ENCODE measurements at places on chromosomes 11 and 22.

- DNase-seq = no peak
Measured at GRCh38 chr11:39037611-39038010, 2421.8 kb downstream of the LRRC4C start.

GRCh38 chr22:46066691-46067090 lies 83.6 kb upstream of the PPARA start:
- DNase-seq = no peak

DNA sequence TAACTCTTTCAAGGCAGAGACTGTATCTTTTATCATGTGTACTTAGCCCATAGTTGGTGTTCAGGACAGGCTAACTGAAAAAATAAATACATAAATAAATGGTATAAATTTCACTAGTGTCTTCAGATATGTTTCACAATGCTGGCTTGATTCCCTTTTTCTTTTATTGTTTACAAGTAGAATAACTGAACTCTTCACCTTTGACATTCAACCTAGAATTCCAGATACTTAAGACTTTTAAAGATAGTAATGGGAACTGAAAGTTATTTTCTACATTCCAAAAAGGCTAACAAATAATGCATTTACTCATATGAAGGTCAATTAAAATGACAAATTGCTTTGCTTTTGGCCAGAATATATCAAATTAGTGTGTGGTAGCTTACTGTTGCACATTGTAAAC lies 411.3 kb upstream of the TENM4 start:
- no peak for DNase-seq

DNA sequence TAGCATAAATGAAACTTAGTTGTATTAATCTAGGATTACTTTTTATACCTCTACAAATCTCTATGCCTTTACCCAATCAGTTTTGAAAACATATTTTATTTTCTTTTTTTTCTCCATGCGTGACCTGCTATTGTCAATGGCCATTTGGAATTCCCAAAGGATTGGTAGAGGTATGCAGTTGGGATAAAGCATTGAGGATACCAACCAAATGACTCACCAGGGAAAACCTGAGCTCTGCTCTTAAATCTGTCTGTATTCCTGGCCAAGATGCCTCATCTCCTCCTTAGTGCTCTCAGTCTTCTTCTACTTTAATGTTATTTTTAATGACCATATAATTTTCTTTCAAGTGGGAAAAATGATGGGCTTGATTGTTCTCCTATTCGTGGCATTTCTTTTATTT lies 61.9 kb downstream of the EHF start:
- DNase-seq = peak; percentile 47

DNA sequence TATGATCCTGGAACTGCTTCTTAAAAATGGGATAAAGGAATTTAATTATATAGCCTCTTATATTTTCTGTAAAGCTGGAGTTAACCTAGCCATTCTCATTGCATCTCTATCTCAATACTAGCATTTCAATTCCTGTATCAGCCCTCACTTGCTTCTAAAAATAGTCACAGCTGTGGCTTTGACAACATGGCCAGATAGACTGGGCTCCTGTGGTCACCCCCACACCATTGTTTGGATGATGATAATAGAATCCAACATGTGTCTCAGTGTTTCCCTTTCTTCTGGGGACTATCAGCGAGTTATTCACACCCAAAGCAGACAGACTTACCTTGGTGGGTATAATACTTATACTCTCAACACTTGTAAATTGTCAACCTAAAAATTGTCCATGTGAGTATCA lies 6.9 kb downstream of the VWA5A start:
- no peak for DNase-seq

- DNase-seq = no peak
Measured at GRCh38 chr11:78214331-78215194, 25.8 kb downstream of the USP35 start.

DNA sequence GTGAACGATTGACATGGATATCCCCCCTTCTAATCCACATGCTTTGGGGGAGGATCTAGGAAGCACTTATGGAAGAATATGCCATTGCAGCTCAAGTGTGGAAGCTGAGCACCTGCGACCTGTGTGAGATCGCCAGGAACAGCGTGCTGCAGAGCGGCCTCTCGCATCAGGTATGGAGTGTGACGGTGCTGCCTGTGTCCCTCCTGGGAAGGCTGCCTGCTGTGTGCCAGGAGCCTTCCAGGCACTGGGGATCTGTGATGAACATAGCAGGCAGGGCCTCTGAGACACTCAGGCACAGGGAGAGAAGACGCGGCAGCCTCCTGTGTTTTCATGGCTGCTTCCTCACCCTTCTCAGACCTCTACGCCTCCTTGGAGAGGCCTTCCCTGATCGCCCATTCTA lies 36.5 kb downstream of the RNF141 start:
- no peak for DNase-seq

- peak; percentile 77 for DNase-seq
Measured at GRCh38 chr22:43126501-43127165, 16.1 kb downstream of the BIK start.

DNA sequence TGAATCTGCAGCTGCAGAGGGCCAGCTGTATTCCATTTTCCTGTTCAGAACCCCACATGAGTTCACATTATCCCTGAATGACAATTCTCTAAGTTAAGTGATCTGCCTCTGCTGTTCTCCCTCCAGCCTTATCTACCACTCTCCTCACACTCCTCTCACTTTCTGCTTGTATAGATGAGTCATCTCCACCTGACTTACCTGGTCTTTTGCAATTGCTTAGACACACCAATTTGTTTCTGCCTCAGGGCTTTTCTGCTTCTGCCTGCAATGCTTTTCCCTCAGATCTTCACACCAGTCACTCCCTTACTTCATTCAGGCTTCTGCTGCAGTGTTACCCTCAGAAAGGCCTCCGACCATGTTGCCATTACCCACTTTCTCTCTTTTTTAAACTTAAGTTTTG lies 118.1 kb downstream of the ATM start:
- no peak for DNase-seq

DNA sequence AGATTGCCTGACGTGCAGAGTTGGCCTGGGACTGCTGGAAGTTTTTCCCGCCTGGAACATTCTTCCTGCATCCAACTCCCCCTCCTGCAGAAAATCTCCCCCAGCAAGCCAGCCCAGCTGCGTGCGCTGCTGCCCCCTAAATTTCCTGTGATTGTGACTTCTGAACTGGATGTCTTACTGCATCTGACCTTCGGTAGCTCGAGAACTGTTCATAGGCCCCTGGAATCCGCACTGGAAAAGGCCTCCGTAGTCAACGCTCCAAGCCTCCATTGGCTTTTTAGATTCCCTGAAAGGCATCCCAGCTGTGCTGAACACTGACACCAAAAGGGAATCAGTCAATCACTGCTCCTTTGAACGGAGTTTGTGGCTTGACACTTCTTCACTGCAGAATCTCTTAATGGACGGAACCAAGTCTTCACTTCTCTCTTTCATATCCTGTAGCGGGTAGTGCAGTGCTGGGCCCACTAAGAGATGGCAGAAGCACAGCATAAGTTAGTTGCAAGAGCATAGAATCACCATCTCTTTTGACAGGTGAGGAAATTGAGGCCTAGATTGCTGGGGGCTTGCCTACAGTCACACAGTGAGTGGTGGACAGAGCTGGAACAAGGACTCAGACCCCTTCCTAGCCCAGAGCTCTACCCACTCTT lies 14.2 kb upstream of the RASD2 start:
- DNase-seq = no peak

DNA sequence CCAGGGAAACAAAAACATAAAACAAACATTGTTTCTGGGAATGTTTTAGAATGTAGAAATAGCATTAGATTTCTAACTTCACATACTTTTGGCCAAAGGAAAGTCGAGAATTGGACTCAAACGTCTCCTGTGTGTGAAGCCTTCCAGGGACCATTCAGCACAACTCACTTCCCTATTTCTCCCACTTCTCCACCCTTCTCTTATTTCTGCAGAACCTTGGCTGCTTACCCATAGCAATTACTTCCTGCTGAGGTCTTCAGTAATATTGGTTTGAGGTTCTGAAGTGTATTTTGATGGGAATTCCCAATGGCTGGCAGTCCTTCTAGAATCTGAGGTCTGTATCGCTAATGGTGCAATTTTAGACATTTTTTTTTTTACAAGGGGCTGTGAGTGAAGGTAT lies 158.3 kb upstream of the SNX19 start:
- DNase-seq = no peak

DNA sequence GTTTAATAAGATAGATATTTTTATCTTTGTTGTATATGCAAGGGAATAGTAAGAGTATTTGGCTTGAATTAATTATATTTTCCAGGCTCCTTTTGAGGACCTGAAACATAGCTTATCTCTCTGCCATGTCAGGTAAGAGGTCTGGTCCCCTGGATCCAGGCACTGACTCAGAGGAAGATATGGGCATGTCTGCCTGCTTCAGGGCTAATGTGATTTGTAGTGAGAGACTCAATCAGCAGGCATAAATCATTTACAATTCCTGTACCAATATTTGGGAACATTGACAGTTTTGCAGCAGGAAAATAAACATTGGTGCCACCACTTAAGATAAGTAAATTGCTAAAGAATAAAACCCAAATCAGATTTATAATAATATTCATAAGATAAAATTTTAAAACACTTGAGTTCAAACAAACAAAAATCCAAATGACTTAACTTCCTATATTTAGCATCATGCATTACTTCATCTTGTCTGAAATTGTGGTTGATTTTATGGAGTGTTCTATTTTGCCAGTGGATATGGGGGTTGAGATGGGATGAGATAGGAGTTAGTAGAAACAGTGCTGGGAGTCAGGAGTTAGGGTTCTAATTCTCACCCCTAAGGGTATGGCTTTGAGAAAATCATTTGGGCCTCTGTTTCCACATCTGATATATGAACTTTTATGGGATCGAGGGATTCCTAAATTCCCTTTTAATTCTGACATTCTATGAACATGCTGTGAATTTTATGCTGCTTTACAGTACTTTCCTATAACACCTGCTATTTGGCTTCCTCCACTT lies 5.1 kb upstream of the CALCA start:
- DNase-seq = no peak

GRCh38 chr22:27791159-27791858 lies 10.2 kb downstream of the MN1 start:
- no peak for DNase-seq

DNA sequence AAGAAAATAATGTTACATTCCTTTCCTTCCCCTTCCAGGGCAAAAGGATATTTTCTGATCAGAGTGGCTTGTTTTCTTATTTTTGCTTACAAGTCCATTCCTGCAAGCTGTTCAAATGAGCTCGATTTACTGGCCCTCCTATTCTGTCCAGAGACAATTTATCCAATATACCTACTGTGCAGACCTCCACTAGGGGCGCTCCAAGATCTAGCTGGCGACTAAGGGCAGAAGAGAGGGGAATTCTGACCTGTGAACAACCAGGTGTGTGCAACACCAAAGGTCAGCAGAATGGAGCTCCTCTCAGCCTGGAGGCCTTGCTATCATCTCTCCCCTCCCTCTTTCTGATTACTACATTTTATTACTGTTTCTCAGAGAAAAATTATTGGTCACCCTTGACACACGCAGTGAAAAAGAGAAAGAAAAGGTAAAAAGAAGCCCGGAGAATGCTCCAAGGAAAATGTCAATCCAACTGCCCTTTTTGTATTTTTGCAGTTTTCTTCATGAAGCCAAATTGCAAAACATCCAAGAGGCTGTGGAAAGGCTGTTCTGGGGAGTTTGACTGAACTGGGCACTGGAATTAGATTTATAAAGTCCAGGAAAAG lies 3.2 kb downstream of the SEZ6L start:
- DNase-seq = peak; percentile 7

DNA sequence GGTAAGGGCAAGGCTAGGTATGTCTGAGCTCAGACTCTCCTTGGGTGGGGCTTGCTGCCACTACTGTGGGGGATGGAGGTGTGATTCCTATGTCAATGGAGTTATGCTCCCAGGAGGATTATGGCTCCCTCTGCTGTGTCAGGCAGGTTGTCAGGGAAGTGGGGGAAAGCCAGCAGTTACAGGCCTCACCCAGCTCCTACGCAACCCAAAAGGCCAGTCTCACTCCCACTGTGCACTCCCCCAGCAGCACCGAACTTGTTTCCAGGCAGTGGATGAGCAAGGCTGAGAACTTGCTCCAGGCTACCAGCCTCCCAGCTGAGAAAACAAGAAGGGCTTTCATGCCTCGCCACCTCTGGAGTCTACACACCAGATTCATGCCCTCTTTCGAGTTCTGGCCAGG lies 18.2 kb downstream of the C11orf91 start:
- no peak for DNase-seq

- peak; percentile 47 for DNase-seq
Measured at GRCh38 chr22:39349506-39349966, 255 bp upstream of the SYNGR1 start.

- peak; percentile 55 for DNase-seq
Measured at GRCh38 chr11:111635706-111636045, 33.4 kb downstream of the SIK2 start.

DNA sequence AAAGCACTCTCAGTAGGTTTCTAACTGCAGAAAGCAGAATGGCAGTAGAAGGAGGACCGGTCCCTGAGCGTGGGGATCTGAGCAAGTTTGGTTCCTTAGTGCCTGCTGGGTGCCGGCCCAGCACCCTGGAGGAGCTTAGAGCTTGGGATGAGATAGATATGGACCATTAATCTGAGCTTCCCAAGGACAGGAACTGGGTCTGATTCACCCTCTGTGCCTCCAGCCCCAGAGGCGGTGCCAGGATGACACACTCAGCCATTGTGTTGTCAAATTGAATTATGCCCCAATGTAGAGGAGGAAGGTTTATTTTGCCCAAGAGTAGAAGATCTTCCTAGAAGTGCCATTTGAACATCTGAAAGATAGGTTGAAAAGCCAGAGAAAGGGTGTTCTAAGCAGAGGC lies 4.3 kb downstream of the ZC3H7B start:
- peak; percentile 79 for DNase-seq

DNA sequence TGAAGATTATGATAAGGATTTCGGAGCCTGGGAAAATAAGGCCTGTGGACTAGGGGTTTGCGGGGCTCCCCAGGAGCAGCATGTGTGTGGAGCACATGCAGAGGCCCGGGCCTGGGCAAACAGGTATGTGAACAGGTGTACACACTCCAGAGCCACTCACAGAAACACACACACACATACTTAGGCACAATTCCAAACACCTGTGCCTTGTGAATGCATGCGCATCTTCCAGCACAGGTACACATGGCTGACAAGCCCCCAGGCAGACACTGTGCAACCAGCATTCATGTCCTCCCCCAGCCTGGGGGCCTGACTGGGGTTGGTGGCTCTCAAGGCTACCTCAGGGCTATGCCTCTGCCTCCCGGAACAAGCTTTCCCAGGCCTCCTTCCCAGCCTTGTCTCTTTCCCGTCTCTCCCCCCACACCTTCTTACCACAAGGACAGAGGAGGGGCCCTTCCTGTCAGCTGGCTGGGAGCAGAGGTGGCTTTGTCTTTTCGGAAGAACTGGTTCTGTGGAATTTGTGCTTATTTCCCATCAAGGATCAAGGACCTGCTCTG lies 2.6 kb upstream of the P2RY6 start:
- no peak for DNase-seq
